Stimulated activated CD8-positive, alpha-beta memory T cell treated with anti-CD3 and anti-CD28 coated beads, Interleukin-4, amount 100 ng/mL, for 1 hour (primary cell): ENCODE measurements at places on chromosomes 2 and 18.

DNA sequence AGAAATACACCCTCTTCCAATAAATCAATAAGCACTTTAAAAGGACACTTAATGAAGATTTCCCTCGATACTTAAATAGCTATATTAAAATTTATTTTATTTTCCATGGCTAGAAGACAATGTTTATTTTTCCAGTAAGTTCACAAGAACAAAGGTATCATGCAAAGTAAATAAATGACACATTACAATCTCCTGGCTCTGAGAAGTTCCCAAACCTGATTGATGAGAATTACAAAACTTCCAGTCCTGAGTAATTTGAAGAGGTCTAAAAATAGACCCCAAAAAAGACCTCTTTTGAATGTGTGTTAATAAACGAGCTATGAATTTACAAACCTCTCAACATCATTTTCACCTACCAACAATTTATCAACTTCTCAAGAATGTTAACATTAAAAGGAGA is 1.5 kb upstream of the PEX13 start:
- no peak for DNase-seq

DNA sequence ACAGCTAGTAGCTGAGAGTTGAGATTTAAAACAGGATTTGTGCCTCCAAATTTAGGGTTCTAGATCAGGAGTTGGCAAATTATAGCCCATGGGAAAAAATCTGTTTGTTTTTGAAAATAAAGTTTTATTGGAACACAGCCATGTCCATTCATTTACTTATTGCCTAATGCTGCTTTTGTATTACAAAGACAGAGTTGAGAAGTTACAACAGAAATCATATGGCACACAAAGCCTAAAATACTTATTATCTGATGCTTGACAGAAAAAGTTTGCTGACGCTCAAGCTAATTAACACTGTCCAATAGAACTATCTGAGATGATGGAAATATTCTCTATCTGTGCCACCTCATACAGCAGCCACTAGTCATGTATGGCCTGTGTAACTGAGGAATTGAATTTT is 229.1 kb upstream of the RASGRP3 start:
- no peak for DNase-seq

- no peak for DNase-seq
These were observed 1.7 kb upstream of the SERPINB7 start for GRCh38 chr18:63773551-63773950.

DNA sequence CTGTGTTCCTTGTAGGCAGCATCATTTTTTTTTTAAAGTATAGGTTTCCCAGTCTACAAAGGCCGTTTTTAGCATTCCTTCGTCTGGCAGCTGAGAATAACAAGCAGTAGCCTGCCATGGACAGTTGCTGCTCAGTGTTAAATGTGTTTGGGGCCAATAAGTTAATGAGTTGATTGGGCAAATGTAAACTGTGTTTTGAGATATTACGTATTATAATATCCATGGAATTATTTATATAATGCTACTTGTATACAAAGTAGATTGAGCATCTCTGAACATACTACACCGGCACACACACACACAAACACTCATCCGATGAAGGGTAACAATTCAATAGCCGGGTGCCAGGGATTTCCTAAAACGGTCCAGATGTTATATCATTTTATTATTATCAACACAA is 97.2 kb downstream of the IRS1 start:
- no peak for DNase-seq

DNA sequence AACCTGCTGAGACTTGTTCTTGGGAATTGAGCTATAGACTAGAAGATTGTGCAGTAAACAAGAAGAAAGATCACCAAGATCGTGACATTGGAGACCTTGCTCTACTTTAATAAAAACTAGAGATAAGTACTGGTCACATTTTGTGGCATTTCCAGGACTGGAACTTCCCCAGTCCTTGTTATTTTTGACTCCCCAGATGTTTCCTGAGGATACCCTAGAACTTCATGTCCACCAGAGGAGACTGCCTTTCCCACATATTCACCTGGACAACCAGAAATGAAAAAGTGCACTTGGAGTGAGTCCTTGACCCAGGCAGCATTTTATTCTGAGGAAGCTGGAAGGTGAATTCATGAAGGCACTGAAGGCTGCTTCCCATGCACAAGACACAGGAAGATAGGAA is 5.7 kb downstream of the CD207 start:
- no peak for DNase-seq

- no peak for DNase-seq
These were observed 66.1 kb downstream of the SAP130 start for GRCh38 chr2:127961729-127962128.

- DNase-seq, result no peak
These were observed 34.0 kb downstream of the LOXHD1 start for GRCh38 chr18:46622999-46623398.

DNA sequence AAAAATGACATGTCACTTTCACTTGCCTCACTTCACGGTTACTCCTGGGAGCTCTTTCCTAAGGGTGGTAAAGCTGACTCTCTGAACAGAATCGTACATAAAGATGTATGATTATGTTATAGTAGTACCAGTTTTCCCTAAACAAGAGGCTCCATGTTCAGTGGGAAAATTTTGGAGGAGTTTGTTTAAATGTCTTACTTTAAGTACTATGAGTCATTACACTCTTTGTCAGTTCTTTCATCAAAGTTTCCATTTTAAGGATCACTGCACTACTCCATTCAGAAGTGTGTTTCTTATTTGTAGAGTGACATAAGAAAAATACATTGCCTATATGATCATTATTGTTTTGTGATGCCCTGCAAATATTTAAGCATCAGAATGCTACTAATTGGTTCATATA is 121.1 kb upstream of the FIGN start:
- no peak for DNase-seq

DNA sequence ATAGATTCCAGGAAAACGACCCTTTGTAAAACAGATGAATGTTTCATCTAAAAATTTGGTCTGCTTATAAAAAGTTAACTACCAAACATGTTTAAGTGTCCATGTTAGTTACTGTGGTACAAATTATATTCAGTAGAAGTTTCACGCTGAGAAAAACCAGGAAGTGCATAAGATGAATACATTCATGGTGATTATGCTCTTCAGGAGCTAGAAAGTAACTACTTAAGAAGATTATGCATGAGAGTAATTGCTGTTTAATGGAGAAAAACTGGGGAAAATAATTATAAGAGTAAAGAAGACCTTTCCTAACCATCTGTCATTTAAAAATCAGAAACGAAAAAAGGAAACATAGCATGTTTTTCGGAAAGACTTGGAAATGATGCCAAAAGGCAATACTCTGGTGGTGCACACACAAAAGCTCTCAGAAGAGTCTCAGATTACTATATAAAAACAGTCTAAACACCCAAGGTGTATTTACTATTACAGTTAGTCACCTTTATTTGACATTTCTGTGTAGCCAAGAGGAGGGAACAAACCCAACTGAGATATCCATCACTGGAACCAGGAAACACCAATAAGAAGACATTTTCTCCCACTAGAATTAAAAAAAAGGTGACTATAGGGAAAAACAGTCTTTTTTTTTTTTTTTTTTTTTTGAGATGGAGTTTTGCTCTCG is 38.8 kb upstream of the METTL21A start:
- DNase-seq, result no peak

GRCh38 chr2:11541693-11542274 is 7.9 kb downstream of the GREB1 start:
- DNase-seq, result no peak
